ENCODE measurements at places on chromosomes 2 and 18.

DNA sequence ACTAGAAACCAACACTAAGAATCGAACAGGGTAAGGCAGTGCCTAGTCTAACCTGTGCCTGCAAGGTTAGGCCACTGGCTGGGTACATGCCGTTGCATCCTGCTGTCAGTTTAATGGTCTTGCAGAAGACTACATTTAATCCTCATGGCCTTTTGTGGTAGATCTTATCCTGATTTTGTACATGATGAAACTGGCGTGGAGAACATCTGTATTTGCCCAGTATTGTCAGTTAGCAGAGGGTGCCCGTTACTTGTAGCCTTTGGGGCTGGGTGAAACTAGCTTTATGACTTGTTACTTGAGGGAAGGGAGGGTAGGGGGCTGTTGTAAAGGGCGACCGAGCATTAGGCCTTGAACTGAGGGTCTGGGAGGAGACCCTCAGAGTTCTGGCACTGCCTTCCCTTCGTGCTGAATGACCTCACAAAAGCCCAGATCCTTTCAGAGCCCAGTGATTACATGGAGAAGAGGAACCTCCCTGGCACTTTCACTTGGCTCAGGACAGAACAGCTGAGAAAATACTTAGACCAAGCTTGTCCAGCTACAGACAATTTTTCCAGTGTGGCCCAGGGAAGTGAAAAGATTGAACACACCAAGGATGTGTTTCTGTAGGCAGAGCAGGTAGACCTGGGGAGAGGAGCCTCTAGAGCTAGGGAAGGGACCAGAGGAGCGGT is 19.5 kb downstream of the SLC20A1 start:
- DNase-seq: no peak

- DNase-seq: no peak
Observed at GRCh38 chr18:40866968-40867367, 1088.1 kb upstream of the PIK3C3 start.

- DNase-seq: no peak
Observed at GRCh38 chr2:195009202-195009601, 647.8 kb upstream of the SLC39A10 start.

- no peak for DNase-seq
Observed at GRCh38 chr2:7419814-7420311, 502.7 kb downstream of the RNF144A start.

DNA sequence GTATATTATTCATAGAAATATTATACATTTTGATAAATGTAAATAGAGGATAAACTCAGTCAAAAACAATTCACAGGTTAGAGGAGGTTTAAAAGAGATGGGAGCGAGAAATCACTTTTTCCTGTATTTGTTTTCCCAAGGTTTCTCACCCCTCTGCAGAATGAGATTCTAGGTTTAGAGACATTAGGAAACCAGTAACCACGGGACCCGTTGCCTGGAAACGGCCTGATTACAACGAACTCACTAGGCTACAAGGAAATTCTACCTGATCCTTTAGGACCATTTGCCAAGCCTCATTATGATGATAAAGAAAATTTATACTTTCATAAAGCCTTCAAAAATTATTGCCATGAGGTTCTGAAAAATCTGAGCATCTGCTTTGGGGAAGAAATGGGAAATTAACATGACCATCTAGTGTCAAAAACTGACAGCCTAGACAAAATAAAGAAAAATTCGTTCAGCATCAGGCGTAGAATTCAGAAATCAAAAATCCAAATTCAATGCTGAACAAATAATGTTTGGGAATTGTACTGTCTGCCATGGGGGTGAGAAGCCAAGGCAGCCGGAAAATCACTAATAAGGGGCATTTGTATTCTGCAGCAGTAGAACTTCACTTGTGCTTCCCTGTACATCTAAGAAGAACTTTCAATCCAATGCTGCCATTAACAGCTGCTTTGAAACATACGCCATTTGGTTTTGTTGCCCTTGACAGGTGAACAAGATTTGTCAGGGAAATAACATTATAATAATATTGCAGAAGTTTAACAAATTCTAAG is 262.3 kb downstream of the NRXN1 start:
- peak; percentile 75 for DNase-seq

DNA sequence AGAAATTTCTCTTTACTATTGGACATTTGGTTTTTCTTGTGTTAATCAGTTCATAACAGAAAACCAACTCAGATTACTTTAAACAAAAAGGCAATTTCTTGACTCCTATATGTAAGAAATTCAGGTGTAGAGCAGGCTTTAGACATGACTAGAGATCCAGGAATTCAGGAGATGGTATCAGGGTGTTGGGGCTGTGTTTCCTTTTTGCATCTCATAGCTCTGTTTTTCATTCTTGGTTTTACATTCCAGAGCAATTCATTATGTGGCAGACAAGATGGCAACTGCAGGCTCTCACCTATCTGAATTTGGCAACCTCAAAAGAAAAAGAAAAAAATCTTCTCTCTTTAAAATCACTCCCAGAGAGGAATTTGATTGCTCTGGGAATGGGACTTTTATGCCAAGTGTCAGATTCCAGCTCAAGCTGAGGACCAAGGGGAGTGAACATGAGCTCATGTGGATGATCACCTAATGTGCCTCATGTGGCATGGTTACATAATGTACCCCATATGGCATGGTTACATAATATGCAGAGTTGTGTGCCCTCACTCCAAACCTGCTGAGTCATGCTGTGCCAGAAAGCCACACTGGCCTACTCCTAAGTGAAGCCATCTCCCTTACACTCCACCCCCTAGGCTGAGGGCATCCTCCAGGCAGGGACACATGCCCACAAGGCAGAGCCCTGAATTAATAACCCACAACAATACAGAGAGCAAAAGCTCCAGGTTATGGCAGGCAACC is 282.7 kb downstream of the MBD2 start:
- no peak for DNase-seq

DNA sequence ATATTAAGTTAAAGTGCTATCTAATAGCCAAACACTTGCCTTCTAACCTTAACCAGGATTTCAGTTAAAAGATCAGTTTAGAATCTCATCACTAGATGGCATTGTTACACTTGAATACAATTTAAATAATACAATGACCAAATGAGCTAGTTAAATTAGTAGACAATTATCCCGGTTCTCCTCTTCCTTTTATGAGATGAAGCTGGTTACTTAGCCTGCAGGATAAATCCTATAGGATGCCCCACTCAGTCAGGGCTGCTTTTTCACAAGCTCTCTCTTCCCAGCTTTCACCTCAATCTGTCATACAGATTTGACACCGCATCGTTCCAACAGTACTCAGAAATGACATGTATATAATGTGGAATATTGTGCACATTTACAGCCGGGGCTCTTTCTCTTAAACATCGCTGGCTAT is 678.8 kb downstream of the KCNJ3 start:
- DNase-seq: peak; percentile 20

- DNase-seq: no peak
Observed at GRCh38 chr2:233386382-233387041, 32.2 kb downstream of the DGKD start.

GRCh38 chr2:45018023-45018422 is 8.8 kb upstream of the SIX2 start:
- no peak for DNase-seq

- no peak for DNase-seq
Observed at GRCh38 chr2:223621901-223622300, 19.7 kb upstream of the SCG2 start.

DNA sequence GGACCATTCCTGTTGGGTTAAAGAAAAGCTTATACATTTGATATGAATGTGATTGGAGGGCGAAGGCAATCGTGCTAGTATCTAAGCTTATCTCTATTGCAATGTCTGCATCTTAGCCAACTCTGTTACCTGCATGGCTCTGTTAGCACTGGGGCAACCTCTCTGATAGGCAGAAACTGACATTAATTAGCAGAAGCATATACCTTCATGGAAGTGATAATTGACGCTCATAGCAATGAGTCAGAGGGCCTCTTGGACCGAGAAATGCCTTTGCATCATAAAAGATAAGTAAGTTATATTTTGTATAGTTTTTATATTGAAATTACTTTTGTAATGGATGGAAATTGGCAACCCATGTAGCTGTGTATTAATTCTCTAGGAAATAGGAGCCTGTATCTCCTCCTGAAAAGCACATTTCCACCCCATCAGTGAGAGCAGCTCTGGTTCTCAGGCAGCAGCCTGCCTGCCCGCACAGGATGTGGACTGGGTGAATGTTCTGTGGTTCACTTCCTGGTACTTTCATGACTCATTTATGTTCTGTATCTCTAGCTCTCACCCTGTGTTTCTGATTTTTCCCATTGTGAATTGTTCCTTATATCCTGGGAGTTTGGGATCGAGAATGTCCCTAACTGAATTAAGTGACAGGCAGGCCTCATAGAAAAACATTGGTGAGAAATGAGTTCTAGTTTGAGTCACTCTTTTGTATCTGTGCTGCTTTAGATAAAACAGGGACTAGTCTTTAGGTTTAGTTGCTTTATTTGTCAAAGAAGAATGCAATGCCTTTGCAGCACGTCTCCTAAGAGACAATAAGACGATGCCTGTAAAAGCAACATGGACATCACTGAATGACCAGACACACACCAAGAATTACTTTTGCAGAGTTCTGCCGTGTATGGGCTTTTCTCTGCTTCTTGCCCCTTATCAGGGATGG is 344.9 kb downstream of the DCDC2C start:
- peak; percentile 49 for DNase-seq

DNA sequence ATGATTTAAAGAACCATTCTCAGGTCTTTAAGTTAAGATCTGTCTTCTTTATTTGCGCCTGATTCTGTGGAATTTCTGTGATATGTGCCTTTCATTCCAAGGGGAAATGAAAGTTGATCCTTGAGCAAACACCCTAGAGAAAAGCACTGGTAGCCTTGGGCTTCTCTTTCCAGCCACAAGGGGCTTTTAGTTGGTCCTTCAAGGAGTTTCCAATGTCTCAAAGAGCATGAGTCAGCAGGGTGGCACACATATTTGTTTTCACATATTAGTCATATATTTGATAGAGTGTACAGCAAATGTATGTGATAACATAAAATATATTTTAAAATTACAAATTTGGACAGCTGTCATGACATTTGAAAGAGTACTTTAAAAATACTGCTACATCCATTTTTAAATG is 339.5 kb downstream of the TXNL1 start:
- no peak for DNase-seq

GRCh38 chr18:27712066-27712465 is 464.9 kb downstream of the CDH2 start:
- peak; percentile 90 for DNase-seq

GRCh38 chr2:70425682-70426301 is 123.9 kb upstream of the FAM136A start:
- peak; percentile 24 for DNase-seq

DNA sequence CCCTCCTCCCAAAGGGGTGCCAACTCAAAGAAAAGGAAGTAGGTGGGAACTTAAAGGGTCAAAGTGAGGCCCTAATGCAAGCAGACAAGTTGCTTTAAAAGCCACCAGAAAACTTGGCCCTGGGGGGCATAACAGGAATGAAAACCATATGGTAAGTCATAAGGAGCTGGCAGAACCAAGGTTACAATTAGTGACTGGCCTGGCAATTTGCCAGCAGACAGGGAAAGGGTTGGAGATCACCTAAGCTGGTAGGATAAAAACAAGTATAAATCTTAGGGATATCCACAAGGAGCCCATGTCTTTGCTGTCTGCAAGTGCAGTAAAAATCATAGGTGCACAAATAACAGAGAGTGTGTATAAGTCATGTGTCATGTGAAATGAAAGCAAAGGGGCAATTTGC is 256.7 kb upstream of the LRRTM4 start:
- no peak for DNase-seq

DNA sequence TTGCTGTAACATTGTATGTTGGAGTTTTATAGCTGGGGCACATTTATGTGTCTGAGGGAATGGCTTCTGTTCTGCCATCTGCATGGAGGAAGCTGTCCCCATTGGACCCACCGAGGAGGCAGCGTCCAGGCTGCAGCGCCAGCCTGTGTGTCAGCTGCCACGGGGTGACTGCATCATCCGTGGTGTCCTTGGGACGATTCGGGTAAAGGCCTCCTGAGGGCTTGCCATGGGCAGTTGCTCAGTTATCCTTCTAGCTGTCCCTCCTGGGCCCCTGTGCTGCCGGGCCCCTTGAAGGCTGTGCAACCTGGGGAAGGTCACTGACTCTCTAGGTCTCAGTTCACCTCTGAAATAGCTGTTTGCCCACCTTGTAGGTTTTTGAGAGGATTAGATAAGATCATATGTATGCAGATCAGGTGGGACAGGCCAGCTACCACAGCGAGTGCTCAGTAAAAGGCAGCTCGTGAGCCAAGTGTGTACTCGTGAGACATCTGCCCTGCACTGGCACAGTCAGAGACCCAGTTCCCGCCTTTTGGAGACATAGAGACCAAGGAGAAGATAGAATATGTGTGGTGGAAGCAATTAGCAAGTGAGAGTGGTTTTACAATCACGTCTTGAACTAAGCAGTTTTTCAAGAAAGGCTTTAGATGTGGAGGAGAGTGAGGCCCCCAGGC is 10.6 kb downstream of the LDLRAD4 start:
- DNase-seq: no peak

- no peak for DNase-seq
Observed at GRCh38 chr2:159124441-159124911, 156.0 kb downstream of the TANC1 start.

- DNase-seq: no peak
Observed at GRCh38 chr2:229037621-229038020, 233.5 kb downstream of the PID1 start.
